ENCODE measurements at places on chromosomes 3 and 15.
A peak's percentile ranks its signal among the peaks of the same experiment; 100 is the strongest.

DNA sequence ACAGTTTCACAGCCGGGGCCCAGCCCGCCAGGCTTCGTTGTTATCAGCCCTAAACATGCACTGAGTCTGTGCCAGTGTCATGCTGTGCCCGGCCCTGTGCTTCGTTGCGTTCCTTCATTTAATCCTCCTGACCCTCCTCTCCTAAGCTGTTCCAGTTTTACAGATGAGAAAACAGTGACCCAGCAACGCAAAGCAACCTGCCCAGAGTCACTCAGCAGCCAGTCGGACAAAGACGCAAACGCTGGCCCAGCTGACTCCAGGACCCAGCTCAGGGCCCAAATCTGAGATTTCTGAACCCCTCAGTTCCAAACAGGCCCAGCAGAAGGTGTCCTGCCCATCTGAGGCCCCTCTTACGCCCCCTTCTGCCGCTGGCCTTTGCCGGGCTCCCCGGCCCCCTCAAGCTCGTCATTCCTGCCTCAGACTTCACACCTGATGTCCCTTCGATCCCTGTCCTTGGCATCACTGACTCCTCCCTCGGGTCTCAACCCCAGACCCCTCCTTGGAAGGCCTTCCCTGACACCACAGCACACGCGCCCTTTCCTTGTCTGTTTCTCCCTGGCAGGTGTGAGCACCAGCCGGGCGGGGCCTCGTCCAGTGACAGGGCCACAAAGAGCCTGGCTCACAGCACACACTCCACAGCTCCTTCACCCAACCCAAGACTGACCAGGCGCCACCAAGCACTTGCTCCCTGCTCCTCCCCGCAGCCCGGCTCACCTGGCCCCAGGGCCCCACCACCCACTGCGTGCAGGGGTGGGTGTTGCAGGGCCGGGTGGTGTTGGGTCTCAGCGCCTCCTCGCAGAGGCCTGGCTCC, 48.1 kb downstream of the ADAMTS7 start:
- no peak for DNase-seq

DNA sequence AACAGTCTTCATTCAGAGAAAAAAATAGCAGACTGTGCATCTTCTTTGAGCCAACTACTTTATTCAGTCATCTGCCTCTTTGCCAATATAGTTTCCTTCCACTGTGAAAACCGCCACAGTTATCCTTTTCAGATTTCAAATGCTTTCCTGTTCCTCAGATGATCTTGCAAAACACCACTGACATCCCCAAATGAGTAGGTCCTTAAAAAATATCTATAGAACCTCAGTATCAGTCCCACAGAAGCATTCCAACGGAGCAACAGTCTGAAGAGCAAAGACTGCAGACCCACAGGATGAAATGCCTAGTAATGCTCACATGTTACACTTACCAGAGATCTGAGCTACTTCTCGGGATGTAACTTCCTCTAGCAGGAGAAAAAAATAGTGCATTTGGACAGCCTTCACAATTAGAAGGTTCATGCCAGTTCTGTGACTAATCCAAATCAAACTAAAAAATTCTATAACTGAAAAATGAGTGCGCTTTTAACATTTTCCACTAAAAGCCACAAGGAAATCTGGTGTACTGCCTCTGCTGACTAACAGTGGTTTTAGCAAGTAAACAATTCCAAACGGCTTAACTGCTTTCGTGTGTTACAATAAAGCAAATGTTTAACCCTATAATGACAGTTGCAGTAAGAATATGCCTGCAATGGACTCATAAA, at the start of gene ANKRD28:
TSS of gene ANKRD28 (minus strand) at position 338 of the 662 bp plus-strand sequence. CDS start 1,458 bp downstream, outside the sequence.
- peak; percentile 83 for DNase-seq

GRCh38 chr3:16033889-16034687, 140.4 kb upstream of the GALNT15 start:
- DNase-seq: no peak

GRCh38 chr3:64207289-64208080, 17.8 kb downstream of the PRICKLE2 start:
- DNase-seq: no peak

- DNase-seq: no peak
These were observed 96.1 kb upstream of the SOX2 start for GRCh38 chr3:181615666-181616065.

DNA sequence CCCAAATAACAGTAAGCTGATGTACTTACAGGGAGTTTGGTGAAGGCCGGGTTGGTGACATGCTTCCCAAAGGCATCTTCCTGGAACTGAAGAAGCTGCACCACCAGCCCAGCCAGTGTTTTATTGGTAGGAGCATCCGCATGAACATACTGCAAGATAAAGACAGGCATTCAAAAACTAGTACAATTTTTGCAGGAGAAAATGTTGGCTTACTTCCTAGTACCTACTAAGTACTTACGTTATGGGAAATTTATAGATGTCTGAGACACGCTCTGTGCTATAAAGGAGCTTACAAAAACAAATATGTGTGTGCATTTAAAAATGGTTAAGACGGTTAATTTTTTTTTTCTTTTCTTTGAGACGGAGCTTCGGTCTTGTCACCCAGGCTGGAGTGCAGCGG, 8.9 kb downstream of the SMARCC1 start:
- no peak for DNase-seq
